ENCODE measurements at places on chromosomes 6 and 20.

DNA sequence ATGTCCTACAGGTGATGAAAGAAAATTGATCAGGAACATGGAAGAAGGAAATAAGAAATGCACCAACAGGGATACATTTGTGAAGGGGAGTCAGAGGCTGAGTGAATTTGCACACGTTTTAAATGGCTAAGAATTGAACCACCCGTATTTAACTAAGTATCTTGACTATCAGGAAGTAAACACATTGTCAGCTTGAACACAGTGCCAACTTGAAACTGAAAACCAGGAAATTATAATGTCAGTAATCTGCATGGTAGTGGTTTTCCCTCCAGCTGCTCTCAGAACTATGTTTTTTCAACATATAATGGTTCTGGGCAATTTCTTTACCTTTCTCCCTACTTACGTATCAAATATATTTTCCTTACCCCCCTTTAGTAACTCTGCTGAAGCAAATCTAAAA is 366.5 kb upstream of the POU3F2 start:
- DNase-seq = no peak

DNA sequence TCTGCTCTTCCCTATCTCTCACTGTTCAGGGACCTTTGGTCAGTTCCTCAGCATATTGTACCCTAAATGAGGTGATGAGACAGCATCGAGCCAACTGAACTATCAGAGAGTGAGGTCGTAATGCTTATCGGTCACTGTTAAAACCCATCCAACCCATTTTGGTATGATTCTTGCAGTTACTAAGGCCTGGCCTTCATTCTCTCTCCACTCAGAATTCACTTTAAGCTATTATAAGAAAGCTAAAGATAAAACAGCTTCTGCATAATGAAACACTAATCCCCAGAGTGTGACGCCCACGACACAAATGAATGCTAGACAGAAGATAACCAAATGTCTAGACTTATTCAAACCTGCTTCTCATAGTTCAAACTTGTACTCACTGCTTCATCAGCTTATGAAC is 175.8 kb downstream of the GMPR start:
- DNase-seq = no peak

DNA sequence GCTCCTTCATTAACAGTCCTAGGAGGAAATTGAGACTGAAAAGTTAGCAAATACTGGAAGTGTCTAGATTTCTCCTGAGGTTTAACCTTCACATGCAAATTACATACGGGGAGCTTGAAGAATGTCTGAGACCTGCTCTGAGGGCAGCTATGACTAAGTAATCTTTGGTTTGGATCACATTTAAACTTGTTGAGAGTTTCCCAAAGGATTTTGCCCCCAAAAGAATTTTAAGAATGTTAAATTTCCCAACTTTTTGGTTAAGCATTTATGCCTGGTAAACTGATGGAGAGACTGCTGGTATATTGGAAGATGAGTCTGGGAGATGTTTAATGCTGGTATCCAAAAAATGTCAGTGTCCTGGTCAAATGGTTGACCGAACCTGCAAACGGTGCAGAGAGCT is 97.0 kb downstream of the RREB1 start:
- no peak for DNase-seq

DNA sequence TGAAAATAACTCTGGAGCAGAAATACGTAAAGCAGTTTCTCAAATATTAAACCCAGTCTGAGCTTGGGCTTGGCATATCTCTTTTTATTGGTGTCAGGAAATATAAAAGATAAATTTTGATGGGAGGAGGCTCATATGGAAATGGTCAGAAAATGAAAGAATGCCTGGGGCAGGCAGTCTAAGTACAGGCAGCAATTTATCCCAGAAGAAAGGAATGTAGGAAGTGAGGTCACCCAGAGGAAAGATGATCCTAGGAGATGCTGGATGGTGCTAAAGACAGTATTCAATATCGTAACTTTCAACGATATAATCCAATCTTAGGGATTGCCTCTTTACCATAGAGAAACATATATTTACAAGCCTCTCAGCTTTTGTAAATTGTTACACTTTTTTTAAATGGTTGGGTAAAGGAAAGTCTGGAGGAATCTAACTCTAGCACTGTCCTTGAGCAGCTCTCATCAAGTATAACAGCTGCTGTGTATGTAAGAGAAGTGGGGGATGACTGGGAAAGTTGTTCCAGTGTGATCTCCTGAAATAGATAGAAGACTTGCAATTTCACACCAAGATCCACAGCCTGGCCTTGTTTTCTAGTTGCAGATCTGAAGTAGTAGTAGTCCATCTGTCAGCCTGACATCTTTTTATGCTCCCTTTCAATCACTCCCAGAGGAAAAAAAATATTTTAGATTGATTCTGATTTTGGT is 256.9 kb upstream of the SASH1 start:
- DNase-seq = no peak

GRCh38 chr6:105873211-105873704 is 212.9 kb upstream of the PRDM1 start:
- no peak for DNase-seq

DNA sequence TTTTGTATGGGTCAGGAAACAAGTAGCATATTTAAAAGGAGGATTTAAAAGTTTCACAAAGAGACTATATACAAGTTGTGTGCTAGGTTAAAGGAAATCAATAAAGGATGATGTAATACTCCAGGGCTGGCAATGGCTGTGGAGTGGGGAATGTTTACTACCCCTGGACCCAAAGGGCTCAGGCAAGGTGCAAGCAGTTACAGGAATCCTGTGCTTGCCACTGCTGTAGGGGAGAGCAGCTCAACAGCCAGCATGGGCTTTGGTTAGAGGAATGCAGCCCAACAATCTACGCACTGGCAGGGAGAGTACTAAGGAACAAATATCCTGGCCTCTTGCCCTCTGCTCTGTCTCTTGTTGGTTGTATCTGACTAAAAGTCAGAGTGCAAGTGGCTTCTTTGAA is 1642.2 kb downstream of the KHDRBS2 start:
- DNase-seq = no peak

Data from NCI-H82 (cell line).